Body of pancreas (tissue), 4 donors: ENCODE measurements at places on chromosomes 4 and X.

DNA sequence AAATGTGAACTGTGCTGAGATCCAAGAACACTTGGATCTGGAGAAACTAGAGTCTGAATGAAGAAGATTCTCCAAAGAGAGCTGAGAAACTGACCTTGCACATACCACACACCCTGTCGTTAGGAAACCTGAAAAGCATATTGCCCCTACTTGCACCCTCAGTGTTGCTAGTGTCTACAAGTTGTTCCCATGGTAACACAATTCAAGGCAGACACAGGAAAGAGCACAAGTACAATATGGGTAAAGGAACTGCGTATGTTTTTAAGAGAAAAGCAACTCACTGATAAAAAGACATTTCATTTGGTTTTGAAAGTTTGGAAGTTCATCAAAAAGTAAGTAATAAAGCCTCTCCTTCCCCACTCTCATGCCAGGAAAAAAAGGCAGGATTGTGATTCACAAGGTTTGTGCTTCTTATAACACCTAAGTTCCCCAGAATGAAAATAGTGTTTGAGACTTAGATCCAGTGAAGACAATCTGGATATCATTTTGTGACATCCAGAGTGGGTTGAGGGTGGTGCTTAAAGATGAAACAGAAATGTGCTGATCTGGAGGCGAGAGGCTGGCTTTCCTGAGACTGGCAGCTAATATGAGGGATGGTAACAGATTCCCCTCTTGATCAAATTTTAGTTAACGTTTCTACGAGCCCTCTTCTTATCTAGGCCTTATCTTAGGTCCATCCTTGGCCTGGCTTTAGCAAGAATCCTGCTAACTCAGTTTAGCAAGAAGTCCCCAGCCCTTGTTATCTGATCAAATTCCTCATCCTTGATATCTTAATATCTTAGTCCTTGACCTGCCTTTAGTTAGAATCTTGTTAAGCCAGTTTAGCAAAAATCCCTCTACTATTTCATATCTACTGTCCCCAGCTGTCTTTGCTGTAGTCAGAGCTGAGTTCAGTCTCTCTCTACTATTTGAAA lies 42.3 kb downstream of the NIPAL1 start:
- no peak for DNase-seq

GRCh38 chr4:60744767-60745166 lies 455.4 kb upstream of the ADGRL3 start:
- DNase-seq = no peak

GRCh38 chr4:93359586-93359985 lies 469.0 kb upstream of the ATOH1 start:
- no peak for DNase-seq

GRCh38 chrX:152635941-152636340 lies 1.8 kb upstream of the GABRQ start:
- peak; percentile 39 for DNase-seq

- no peak for DNase-seq
These were observed 65.0 kb upstream of the DDX60 start for GRCh38 chr4:168383510-168383909.
